ENCODE measurements at places on chromosomes 1 and 21.

DNA sequence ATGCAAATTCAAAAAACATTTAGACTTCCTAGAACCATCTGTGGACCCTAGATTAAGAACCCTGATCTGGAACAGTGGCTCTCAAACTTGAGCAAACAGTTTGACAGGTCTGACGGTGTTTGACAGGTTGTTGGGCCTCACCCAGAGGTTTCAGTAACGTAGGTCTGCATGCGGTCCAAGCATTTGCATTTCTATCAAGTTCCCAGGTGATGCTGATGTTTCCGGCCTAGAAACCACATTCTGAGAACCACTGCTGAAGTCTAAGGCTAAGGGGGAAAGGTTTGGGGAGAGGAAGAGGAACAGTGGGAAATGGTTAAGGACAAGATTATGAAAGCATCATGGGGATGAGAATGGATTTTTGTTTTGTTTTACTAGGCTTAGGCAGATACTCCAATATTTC, 48.6 kb downstream of the MDM4 start:
- DNase-seq: no peak

- no peak for DNase-seq
Measured at GRCh38 chr1:239025997-239026694, 360.2 kb upstream of the CHRM3 start.

DNA sequence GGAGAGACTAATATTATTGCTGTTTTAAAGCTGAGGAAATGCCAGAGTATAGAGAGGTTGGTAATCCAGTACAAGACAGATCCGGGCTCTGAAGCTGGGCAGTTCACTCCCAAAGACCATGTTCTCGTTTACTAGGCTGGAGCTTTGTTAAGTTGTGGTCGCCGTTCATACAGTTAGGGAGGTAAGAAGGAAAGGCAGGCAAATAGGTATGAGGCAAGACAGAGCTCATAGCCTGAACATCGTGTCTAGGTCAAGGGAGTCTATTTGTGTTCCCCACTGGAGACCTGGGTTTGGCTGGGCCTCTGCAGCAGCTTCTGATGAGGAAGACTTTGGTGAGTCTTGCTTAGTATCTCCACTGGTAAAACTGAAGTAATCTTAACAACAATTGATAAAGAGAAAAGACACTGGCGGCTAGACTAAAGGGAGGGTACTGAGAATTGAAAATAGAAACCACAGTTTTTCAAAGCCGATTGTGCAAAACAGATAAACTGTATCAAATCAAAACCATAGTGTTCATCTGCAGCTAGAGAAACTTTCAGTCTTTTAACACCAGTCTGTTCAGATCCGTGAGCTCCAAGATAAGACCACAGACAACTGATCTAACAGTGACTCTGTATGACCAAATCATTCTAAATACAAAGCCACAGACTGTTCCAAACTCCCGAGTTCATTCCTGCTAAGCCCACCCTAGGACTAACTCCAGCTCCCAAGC, 217.0 kb upstream of the FAM78B start:
- DNase-seq: no peak

DNA sequence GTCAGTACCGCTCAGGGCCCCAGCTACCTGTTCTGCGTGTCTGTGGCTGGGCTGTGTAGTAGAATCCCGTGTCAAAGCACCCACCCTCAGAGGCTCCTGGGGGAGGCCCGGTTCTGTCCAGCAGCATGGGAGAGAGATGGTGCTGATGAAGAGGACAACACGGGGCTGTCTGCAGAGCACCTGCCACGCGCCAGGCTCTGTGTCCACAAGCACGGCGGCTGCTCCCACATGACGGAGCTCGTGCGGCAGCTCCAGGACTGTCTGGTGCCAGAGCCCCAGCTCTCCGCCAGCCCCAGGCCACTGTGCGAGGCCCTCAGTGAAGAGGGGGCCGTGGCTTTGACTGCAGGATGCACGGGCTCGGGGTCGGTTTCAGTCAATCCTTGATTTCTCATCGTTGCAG, 42.0 kb upstream of the TSPEAR start:
- no peak for DNase-seq

GRCh38 chr1:177091040-177091439, 73.5 kb downstream of the ASTN1 start:
- DNase-seq: no peak

- DNase-seq: no peak
Measured at GRCh38 chr1:234515411-234515810, 36.4 kb upstream of the TARBP1 start.

DNA sequence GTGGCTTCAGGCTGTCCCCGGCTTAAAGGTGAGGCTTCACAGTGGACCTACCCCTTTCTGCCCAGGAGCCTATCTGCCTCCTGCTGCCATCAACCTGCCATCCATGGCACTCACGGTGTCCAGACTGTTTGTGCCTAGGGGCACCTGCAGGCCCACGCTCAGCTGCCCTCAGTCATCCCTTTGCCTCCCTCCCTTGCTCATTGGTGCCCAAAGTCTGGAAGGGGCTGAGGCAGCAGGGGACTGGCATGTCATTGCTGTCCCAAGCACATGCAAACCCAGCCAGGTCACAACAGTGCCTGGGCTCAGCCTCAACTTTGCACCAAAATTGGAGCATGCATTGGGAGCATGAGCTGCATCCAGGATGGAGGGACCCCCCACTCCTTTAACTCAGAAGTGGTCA, 1142.7 kb upstream of the NCAM2 start:
- DNase-seq: no peak

GRCh38 chr21:40331804-40332203, 464.6 kb downstream of the PCP4 start:
- no peak for DNase-seq

DNA sequence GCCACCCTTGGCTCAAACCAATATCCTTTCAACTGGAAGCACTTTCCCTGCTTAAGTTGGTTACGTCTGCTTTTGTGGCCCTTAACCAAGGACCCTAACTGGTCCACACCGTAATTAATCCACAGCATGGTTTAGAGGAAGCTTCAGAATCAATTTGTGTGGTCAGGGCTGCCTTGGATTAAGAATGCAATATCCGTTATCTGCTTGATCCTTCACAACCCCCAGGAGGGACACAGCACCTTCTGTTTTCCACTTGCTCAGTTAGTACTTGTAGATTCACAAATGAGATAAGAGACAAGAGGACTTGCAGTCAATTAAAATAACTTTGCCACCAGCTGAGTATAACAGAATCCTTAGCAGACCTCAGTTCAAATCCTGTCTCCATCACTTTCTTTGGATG, 56.9 kb upstream of the LRP8 start:
- DNase-seq: no peak

- no peak for DNase-seq
Measured at GRCh38 chr1:20848162-20848561, 61.1 kb upstream of the HP1BP3 start.

GRCh38 chr1:224262373-224263054, 67.5 kb downstream of the NVL start:
- no peak for DNase-seq

DNA sequence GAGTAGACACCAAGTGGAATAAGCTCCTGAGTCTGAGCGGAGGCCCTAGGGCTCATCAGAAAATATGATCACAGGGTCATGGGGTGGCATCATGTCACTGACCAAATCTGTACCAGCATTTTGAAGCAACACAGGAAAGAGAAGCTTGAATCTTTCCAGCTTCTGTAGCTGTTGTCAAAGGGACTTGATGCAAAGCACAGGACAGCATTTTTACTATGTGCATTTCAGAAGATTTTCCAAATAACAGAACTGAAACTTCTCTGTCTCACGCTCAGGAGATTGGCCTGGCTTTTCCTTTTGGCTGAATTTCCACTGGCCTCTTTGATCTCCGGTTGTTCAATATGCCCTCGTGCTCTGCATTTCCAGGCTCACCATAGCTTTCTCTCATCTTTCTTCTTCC, 127.2 kb upstream of the ATP1B1 start:
- DNase-seq: no peak

GRCh38 chr1:1085171-1085841, 11.2 kb upstream of the RNF223 start:
- DNase-seq: no peak

GRCh38 chr1:67459068-67459467, 28.9 kb upstream of the SERBP1 start:
- no peak for DNase-seq

DNA sequence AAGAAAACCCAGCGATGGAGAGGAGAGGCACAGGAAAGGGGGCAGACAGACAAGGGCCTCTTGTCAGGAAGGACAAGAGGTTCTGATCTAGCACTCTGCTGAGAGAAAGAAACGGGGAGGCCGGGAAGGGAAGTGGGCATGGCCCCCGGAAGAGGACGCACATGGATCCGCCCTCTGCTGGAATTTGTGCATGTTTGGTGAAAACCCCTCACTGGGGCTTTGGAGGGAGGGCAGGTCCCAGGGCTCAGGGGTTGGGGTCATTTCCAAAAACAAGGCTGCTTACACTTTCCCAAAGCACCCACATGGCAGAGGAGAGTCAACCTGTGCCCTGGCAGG, 32.4 kb upstream of the ECE1 start:
- no peak for DNase-seq

DNA sequence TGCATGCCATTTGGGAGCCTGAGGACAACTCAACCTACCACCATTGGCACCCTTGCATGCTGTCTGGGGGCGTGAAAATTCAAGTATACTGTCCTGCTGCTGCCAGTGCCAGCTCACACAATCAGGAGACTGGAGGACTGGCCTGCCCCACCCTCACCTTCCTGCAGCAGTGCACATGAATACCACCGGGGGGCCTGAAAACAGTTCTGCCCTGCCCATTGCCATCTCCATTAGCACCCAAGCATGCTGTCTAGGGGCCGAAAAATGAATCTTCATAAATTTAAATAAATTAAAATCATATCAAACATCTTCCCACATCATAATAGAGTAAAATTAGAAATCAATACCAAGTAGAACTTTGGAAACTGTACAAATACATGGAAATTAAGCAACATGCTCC, 322.1 kb upstream of the TMPRSS15 start:
- DNase-seq: no peak

DNA sequence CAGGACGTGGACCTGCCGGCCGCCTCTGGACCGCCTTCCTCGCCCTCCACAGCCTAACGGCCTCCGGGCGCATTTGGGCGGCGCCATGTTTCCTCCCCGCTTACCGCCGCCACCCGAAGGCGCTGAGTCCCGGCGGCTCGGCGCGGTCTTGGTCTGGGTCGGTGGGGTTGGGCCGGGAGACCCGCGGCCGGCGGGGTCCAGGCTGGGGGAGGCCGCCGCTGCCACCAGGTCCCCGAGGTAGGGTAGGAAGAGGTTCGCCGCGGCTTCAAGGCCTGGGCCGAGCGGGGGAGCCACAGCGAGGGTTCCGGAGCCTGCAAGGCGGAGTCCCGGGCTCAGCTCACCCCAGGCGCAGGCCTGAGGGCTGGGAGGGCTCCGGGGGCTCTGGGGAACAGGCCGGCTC, 5.5 kb downstream of the OR2C3 start:
- DNase-seq: no peak

GRCh38 chr1:160375788-160376524, 9.1 kb downstream of the NHLH1 start:
- DNase-seq: no peak

- no peak for DNase-seq
Measured at GRCh38 chr1:22259551-22260282, 116.8 kb upstream of the WNT4 start.

DNA sequence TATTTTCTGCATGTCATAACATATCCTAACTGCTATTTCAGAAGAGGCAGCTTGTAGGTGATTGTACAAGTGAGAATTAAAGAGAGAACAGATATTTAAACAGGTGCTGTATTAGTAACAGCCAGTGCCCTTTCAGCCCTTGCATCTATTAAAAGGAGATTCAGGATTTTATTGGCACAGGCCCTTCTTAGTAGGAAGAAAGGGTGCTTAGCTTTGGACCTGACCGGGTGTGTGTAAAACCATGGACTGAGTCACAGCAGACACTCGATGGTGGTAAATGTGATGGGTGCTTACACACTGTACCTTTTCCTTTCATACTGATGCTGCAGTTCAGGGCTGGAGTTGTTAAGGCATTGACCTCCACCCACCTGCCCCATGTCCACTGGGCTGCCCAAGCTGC, 12.7 kb upstream of the CD101 start:
- no peak for DNase-seq

GRCh38 chr1:183761871-183762270, 43.0 kb upstream of the RGL1 start:
- no peak for DNase-seq

- DNase-seq: no peak
Measured at GRCh38 chr1:180233191-180234011, 3.3 kb downstream of the LHX4 start.

GRCh38 chr1:2288816-2289536, 60.9 kb downstream of the SKI start:
- DNase-seq: no peak

- DNase-seq: peak; percentile 47
Measured at GRCh38 chr21:43775795-43776430, at the start of gene CSTB. Gene CSTB, minus strand, starts transcription at chr21:43776308. Its CDS starts 39 bp downstream, at chr21:43776269.

DNA sequence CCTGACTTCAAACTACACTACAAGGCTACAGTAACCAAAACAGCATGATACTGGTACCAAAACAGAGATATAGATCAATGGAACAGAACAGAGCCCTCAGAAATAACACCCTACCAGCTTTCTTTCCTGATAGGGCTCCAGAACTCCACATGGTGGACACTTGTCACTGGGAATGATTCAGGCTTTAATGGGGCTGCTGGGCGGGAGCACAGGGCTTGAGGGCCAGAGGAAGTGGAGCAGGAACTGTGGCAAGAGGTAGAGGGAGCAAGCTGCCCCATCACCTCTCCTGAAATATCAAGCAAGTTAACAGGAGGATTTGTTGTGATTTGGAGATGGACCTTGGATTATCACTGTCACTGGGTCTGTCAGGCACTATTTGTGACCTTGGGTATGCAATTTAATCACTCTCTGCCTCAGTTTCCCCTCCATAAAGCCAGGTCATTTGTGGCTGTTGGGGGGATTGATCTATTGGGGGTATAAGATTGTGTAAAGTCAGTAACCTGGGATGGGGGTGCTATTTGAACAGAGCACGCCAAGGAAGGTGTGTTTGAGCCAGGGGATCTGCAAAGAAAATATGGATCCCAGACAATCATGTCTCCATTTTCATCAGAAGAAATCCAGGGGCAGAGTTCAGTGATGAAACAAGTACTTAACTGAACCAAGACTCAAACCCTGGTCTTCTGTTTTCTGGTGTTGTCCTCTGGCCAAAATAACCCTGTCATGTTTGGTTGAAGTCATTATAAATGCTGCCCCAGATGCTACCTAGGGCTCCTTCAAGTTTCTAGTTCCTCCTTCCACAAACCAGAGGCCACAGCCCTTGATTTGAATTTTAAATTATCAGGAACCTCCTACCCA, 25.2 kb downstream of the ETS2 start:
- no peak for DNase-seq

GRCh38 chr21:42107881-42108553, 36.9 kb downstream of the UMODL1 start:
- no peak for DNase-seq

All from right renal cortex interstitium (tissue), 3 donors.